ENCODE measurements at places on chromosomes 1 and 21.

GRCh38 chr1:180888870-180889269 is 23.8 kb upstream of the KIAA1614 start:
- H3K27me3 ChIP-seq, result no peaks in the 10 kb centered on the region
- DNase-seq, result no peak
- peaks cover 5% of the 10 kb centered on the region for H3K36me3 ChIP-seq
- H3K4me3 ChIP-seq, result no peak overlapping the region

DNA sequence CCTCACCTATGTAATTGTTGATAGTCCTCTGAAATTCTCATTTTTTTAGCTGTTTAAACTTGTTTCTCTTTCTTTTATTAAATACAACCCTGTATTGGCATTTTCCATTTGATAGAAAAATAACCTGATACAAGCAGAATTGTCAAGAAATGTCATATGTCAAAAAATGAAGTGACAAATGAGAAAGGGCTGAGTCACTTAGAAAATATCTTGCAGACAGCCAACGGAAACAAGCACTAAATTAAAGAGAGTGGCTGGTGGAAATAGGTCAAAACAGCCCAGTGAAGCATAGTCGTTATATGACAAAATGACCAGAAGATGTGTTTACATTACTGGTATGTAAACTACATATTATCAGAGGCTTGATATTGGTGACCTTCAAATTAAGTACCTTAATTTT is 484.4 kb downstream of the PLA2G4A start:
- H3K27me3 ChIP-seq, result no peaks in the 10 kb centered on the region
- no peaks in the 10 kb centered on the region for H3K4me1 ChIP-seq
- DNase-seq, result no peak
- no peak overlapping the region for H3K27ac ChIP-seq
- no peaks in the 10 kb centered on the region for H3K36me3 ChIP-seq
- no peak overlapping the region for H3K4me3 ChIP-seq

GRCh38 chr1:181604482-181605249 is 121.3 kb downstream of the CACNA1E start:
- H3K27ac ChIP-seq, result no peak overlapping the region
- no peak for DNase-seq
- H3K27me3 ChIP-seq, result no peaks in the 10 kb centered on the region

DNA sequence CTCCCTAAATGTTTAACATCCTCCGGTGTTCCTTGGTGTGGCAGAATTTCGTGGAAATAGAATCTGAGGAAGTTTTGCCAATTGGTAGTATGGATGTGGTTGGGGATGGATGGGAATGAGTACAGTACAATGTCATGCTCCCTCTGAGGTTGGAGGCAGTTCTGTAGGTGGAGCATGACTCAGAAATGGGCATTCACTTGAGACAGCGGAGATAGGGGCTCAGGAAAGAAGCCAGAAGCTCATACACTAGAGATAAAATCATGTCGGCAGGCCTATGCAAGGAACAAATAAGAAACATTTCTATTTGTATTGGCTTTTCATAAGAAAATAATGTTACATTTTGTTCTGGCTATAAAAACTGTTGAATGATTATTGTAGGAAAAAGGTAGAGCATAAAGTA is 196.0 kb downstream of the URB2 start:
- H3K4me3 ChIP-seq, result no peak overlapping the region
- no peak for DNase-seq
- no peaks in the 10 kb centered on the region for H3K36me3 ChIP-seq
- H3K4me1 ChIP-seq, result no peaks in the 10 kb centered on the region
- no peaks in the 10 kb centered on the region for H3K27me3 ChIP-seq

DNA sequence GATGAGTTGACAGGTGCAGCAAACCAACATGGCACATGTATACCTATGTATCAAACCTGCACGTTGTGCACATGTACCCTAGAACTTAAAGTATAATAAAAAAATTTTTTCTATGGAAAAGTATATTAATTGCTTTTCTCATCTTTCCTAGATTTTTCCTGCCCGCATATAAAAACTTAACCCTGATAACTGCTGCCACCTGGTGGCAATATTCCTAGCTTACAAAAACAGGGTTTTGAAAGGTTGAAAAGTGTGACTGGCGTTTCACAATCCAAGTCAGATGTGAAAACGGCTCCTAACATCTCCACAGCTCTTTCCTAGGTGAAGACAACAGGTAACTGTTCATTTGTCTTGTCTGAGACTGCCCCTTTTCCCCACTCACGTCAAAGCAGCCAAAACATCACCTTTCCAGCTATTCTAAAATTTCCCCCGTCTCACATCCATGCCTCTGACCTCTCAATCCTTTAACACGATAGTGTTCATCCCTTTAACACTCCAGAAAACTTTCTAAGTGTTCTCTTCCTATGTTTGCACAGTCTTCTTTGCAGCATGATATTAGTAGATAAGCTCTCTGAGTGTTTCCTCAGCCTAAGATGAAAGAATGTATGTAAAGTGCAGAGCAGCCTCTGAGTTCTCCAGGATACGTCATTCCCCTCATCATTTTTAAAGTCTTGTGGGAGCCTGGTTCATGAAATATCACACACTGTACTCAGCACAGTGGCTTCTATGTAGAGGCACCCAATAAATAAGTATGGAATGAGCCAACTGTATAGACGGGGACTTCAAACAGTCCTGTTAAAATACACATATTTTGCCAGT is 27.5 kb downstream of the OVGP1 start:
- no peaks in the 10 kb centered on the region for H3K27me3 ChIP-seq
- no peak overlapping the region for H3K4me3 ChIP-seq
- H3K4me1 ChIP-seq, result no peaks in the 10 kb centered on the region
- H3K27ac ChIP-seq, result no peak overlapping the region

- H3K27ac ChIP-seq, result no peak overlapping the region
- no peaks in the 10 kb centered on the region for H3K4me1 ChIP-seq
- no peak for DNase-seq
- H3K4me3 ChIP-seq, result no peak overlapping the region
- no peaks in the 10 kb centered on the region for H3K36me3 ChIP-seq
- H3K27me3 ChIP-seq, result no peaks in the 10 kb centered on the region
Measured at GRCh38 chr1:83000286-83000685, 998.6 kb downstream of the TTLL7 start.

DNA sequence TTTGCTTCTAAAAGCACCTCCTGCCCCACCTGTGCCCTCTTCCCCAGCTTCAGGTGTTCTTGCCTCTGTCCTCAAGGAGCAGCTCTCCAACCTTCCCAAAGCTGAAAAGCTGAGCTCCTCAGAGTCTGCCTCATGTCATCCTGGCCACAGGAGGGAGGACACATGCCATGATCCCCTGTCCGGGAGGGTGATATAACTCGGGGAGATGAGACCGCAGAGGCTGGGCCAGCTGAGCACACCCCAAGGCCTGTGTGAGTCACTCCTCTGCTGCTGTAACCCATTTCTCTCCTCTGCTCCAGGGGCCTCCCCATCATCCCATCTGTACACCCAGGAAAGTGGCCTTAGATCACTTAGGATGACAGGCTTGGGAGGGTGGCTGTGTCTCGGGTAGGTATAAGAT is 49.8 kb downstream of the EPHB2 start:
- H3K4me1 ChIP-seq, result no peaks in the 10 kb centered on the region
- no peaks in the 10 kb centered on the region for H3K36me3 ChIP-seq
- no peak for DNase-seq
- H3K27ac ChIP-seq, result no peak overlapping the region
- no peak overlapping the region for H3K4me3 ChIP-seq

DNA sequence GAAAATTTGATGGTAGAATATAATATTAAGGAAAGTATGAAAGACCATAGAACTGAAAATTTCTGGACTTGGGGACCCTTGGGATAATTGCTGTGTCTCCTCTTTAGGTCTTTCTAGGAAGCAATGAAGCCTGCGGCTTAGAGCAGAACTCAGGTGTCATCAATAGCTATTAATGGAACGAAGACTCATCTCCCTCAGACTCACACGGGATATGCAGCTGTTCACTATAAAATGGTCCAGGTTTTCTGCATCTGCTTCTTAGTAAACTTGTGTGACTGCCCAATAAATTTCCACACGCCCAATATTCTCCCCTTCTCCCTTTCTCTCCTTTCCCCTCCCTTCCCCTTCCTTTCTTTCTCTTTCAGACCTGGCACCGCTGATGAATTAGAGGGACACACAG is 392.5 kb downstream of the HLX start:
- no peak overlapping the region for H3K27ac ChIP-seq
- no peaks in the 10 kb centered on the region for H3K27me3 ChIP-seq
- H3K4me1 ChIP-seq, result no peaks in the 10 kb centered on the region
- H3K4me3 ChIP-seq, result no peak overlapping the region
- no peak for DNase-seq

DNA sequence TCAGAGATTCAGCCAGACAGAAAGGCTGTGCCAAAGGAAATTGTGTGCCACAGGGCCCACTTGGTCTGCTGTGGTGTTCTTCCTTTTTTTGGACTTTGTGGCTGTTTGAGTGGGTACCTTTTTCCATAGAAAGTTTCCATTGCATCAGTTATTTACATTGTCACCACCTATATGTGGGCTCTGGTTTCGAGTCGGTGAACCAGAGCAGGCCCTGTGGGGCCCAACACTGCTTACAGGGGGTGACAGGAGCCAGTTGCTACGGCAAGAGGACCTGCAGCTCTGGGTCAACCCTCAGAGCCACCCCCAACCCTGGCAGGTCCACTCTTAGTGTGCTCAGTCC is 157.0 kb upstream of the EDN2 start:
- no peak overlapping the region for H3K4me3 ChIP-seq
- peaks cover 15% of the 10 kb centered on the region for H3K4me1 ChIP-seq
- H3K27ac ChIP-seq, result no peak overlapping the region
- no peaks in the 10 kb centered on the region for H3K27me3 ChIP-seq
- H3K36me3 ChIP-seq, result no peaks in the 10 kb centered on the region

DNA sequence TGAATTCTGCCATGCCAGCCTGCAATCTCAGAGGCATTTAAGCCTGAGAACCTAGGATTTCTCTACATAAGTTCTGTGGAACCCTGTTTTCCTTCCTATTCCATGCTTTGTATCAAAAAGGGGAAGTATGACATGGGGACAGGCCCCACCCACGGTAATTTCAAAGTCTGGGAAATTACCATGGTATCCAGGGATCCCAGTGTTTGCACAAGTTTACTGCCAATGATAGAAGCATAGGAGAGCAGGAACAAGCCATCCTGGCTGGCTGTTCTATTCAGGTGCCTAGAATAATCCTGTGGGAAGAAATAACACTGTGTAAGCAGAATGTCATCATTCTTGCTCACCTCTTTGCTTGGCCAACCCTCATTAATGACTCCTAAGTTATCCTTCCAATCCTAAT is 53.8 kb upstream of the ATP1B1 start:
- H3K27ac ChIP-seq, result no peak overlapping the region
- DNase-seq, result no peak
- H3K36me3 ChIP-seq, result no peaks in the 10 kb centered on the region
- H3K4me3 ChIP-seq, result no peak overlapping the region
- H3K27me3 ChIP-seq, result no peaks in the 10 kb centered on the region
- no peaks in the 10 kb centered on the region for H3K4me1 ChIP-seq

- no peaks in the 10 kb centered on the region for H3K36me3 ChIP-seq
- no peak for DNase-seq
- peak overlapping the region; percentile 85 for H3K4me3 ChIP-seq
- H3K27ac ChIP-seq, result peak overlapping the region; percentile 85
Measured at GRCh38 chr1:149844101-149844500, 55.3 kb upstream of the BOLA1 start.

DNA sequence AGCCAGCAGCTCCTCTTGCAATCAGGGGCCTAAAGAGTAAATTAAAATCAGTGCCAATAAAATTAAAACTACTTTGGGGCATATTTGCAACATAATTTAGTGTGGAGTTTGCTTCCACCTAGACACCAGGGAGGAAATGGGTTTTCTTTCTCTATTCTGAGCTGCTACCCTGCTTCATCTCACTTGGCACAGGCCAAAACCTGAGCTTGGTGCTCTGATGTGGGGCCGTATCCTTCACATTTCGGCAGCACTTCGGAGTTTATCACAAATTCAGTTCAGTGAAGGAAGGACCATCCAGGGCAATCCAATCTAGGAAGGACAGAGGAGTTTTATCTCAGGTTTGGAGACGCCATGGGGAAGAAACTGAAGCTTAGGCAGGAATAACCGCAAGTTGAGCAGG is 123.6 kb upstream of the SPATA6 start:
- no peak overlapping the region for H3K4me3 ChIP-seq
- no peaks in the 10 kb centered on the region for H3K27me3 ChIP-seq
- H3K27ac ChIP-seq, result no peak overlapping the region
- DNase-seq, result no peak
- no peaks in the 10 kb centered on the region for H3K4me1 ChIP-seq
- no peaks in the 10 kb centered on the region for H3K36me3 ChIP-seq

GRCh38 chr21:31716106-31716505 is 15.8 kb downstream of the SCAF4 start:
- no peaks in the 10 kb centered on the region for H3K36me3 ChIP-seq
- peaks cover 58% of the 10 kb centered on the region for H3K4me1 ChIP-seq
- no peak overlapping the region for H3K27ac ChIP-seq
- DNase-seq, result no peak

GRCh38 chr1:230809256-230809990 is 58.9 kb downstream of the C1orf198 start:
- DNase-seq, result no peak
- H3K36me3 ChIP-seq, result no peaks in the 10 kb centered on the region
- H3K4me3 ChIP-seq, result no peak overlapping the region
- H3K4me1 ChIP-seq, result no peaks in the 10 kb centered on the region
- no peaks in the 10 kb centered on the region for H3K27me3 ChIP-seq

GRCh38 chr1:209607795-209608178 is 24.3 kb downstream of the CAMK1G start:
- no peaks in the 10 kb centered on the region for H3K27me3 ChIP-seq
- H3K36me3 ChIP-seq, result no peaks in the 10 kb centered on the region
- no peak overlapping the region for H3K4me3 ChIP-seq

DNA sequence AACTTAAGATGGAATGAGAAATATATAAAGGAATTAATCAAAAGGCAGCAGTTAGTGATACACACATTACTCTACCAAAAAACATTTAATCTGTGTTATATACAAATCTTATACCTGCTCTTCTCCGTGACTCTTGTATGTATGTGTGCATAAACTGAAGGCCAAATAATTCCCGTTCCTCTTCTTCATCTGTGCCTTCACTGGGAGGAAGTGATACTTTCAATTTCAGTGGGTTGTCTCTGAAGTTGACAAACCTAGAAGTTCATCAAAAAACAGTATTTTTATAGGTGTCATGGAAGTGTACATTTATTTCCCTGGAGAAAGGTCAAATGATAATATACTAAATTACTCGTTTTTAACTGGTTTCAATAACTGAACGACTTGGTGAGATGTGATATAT is 19.3 kb downstream of the TRMT13 start:
- H3K4me1 ChIP-seq, result no peaks in the 10 kb centered on the region
- H3K27me3 ChIP-seq, result no peaks in the 10 kb centered on the region
- H3K27ac ChIP-seq, result no peak overlapping the region
- no peak overlapping the region for H3K4me3 ChIP-seq

GRCh38 chr1:6960291-6960811 is 175.1 kb downstream of the CAMTA1 start:
- no peak overlapping the region for H3K27ac ChIP-seq
- H3K27me3 ChIP-seq, result peaks cover 6% of the 10 kb centered on the region
- DNase-seq, result no peak
- no peak overlapping the region for H3K4me3 ChIP-seq
